ENCODE measurements at places on chromosomes 16 and 17.

GRCh38 chr17:57924677-57925076 is 30.5 kb downstream of the CUEDC1 start:
- peak; percentile 78 for DNase-seq

DNA sequence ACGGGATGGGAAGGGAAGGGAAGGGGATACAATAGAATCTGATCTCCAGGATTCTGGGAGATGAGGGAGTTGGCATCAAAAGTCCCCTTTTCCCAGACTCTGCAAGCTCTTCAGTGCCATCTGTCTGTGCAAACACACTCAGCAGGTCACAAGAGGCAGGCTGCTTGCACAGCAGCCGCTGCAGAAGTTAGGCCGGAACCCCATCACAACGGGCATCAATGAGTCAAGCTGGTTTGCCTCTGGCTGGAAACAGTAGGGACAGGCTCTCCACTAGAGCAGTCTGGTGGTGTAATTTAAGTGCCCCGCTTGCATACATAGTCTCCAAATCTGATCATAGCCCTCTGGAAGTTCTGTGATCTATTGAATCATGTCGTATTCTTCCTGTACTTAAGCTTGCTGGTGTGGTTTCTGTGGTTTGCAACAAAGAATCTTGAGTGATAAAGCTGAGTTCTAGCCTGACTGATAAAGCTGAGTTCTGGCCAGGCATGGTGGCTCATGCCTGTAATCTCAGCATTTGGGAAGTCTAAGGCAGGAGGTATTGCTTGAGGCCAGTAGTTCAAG is 33.7 kb upstream of the KDM8 start:
- peak; percentile 40 for DNase-seq

GRCh38 chr16:83743241-83743640 is 64.5 kb upstream of the HSBP1 start:
- DNase-seq, result no peak

- DNase-seq, result no peak
Measured at GRCh38 chr16:27317738-27318391, 4.1 kb downstream of the IL4R start.

- no peak for DNase-seq
Measured at GRCh38 chr16:87674419-87674818, 72.1 kb downstream of the JPH3 start.

- no peak for DNase-seq
Measured at GRCh38 chr17:281365-281999, 71.1 kb downstream of the RPH3AL start.

- no peak for DNase-seq
Measured at GRCh38 chr16:56944954-56945839, 13.3 kb downstream of the HERPUD1 start.

GRCh38 chr17:76713765-76714164 is 3.0 kb upstream of the MXRA7 start:
- DNase-seq, result no peak

DNA sequence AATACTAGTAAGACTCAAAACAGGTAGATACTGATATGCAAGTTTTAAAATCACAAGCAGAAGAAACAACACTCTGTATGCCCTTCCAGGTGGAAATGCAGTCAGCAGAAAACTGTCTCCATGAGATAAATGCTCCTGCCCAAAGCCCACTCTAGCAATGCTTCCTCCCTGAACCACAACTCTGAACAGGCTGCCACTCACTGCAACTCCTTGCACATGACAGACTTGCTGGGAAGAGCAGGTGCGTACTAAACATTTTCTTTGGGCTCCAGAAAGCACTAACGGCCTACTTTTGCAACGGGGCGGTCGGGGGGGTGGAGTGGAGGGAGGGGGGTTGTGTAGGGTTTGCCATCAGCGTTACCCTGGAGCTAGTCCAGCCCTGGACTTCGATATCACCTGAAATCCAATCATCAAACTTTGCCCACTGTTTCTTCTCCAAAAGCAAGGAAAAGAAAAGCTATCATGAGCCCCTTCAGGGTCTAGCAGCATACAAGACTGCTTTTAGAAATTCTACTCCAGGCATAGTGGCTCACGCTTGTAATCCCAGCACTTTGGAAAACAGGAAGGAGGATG is 46.1 kb downstream of the ANKRD11 start:
- DNase-seq, result no peak

DNA sequence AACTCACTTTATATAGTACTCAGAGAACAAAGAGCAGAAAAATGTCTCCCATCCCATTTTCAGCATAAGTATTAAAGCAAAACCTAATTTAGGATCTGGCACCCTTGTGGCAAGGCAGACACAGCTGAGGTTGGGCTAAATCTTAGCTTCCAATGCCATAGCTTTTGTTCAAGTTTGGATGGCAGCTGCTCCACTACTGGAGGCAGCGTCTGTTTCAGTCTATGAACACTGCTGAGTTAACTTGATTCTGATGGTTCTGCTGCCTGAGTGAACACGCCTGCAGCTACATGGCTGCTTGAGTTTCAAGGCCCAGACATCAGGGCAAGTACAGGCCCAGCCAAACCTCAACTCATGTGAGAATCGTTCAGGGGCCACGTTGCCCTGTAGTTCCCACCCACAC is 178.2 kb upstream of the RPH3AL start:
- no peak for DNase-seq

- no peak for DNase-seq
Measured at GRCh38 chr17:29585080-29585751, 4.2 kb downstream of the GIT1 start.

DNA sequence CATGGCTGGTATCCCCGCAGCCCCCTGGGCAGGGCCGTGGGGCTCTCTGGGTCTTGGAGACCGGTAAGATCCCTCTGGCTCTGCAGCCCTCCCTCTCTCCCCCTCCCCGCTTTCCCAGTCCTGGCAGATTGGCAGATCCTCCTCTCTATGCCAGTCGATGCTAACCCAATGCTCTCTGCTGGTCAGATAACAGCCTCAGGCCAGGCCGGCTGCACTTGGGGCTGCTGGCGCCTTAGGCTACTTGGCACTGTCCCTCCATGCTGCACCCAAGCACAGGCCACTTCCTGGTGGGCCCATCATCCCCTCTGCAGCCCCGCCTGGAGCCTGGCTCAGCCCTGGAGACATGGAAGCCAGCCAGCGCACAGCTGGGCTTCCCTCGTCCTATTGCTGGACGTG is 81.7 kb downstream of the RTN4RL1 start:
- DNase-seq, result no peak

- no peak for DNase-seq
Measured at GRCh38 chr17:77109159-77109759, 31.5 kb upstream of the SEC14L1 start.

GRCh38 chr17:48510761-48511604 is 19.8 kb downstream of the HOXB1 start:
- no peak for DNase-seq

DNA sequence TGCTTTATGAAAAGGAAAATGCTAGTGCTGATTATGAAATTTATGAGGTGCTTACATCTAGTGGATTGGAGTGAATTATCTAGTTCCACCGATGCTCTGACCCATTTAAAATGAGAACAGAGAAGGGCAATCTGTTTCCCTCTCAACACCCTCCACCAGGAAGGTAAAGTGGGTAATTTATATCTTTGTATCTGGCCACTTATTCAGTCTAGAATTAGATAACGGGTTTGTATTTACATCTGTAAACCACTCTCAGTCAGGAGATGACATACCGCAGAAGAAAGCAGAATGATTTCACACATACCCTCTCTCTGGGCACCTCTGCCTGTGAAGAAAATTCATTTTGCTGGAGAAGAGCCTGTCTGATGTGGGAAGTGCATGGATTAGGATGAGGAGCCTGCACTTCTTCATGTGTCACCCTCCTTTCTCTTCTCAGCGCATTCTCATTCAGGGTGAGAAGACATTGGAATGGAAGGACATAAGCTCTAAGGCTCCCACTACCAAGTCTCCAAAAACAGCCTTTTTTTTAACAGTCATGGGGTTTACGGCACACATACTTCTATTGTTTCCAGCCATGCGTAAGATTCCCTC is 646.7 kb upstream of the SALL1 start:
- DNase-seq, result no peak

DNA sequence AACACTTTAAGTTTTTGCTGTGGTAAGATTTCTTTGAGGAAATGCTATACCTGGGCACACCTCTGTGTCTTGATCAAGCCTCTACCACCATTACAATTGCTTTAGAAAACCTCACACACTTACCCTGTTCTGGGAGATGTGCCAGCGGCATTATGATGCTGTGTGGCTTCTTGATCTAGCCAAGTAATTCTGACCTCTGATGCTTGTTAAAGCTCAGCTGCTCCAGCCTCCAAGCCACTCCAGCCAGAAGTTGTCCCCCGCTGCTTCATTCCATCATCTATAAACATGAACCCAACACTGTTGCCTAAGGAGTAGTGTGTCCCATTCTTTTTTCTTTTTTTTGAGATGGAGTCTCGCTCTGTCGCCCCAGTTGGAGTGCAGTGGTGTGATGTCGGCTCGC is 60.1 kb downstream of the CYLD start:
- DNase-seq, result no peak

DNA sequence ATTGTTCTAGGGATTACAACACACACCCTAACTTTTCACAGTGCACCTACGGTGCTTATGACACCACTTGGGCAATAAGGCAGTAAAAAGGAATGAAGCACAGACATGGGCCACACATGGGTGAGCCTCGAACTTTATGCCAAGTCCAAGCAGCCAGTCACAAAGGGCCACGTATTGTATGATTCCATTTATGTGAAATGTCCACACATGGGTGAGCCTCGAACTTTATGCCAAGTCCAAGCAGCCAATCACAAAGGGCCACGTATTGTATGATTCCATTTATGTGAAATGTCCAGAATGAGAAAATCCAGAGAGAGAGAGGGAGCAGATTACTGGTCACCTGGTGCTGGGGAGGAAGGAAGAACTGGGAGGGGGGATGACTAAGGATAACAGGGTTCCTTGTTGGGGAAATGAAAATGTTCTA is 22.2 kb downstream of the RMI2 start:
- no peak for DNase-seq

DNA sequence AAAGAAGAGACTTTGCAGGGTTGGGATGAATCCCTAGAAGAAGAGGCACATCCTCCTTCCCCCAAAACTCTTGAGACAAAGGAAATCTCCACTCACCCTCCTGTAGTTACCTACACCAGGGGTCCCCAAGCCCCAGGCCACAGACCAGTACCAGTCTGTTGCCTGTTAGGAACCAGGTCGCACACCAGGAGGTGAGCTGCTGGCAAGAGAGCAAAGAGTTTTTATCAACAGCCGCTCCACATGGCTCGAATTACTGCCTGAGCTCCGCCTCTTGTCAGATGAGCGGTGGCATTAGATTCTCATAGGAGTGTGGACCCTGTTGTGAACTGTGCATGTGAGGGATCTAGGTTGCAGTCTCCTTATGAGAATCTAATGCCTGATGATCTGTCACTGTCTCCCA is 98.9 kb downstream of the CCT6B start:
- DNase-seq, result no peak

DNA sequence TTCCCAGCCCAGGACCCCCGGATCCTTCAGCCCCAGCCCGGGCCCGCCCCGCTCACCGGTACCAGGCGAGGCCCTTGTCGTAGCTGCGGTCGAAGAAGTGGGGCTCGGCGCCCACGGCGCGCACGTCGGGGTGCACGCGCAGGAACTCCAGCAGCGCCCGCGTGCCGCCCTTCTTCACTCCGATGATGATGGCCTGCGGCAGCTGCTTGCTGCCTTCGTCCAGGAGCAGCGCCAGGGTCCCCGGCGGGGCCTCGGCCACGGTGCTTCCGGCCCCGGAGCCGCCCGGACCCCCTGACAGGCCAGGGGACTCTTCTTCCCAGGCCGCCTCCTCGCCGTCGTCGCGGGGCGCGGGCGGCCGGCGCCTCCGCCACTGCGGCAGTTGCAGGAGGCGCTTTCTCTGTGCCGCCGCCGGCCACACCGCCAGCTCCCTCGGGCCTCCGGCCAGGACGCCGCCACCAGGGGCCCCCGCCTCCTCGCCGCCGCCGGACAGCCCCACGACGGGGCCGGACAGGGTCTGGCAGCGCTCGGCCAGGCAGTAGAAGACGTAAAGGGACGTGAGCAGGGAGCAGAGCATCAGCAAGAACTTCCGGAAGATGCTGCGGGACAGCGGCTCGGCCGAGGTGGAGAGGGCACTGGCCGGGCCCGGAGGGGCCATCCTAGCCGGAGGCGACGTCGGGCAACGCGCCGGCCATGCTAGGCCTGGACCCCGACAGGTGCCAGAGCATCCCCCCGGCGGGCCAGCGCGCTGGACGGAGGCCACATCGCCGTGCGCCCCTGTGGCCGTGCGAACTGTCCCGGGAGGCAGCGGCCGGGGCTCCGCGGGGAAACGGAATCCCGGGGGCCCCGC is 1.0 kb downstream of the HS3ST3A1 start:
- DNase-seq, result no peak

GRCh38 chr17:34113089-34113488 is 142.0 kb upstream of the CCL2 start:
- no peak for DNase-seq

DNA sequence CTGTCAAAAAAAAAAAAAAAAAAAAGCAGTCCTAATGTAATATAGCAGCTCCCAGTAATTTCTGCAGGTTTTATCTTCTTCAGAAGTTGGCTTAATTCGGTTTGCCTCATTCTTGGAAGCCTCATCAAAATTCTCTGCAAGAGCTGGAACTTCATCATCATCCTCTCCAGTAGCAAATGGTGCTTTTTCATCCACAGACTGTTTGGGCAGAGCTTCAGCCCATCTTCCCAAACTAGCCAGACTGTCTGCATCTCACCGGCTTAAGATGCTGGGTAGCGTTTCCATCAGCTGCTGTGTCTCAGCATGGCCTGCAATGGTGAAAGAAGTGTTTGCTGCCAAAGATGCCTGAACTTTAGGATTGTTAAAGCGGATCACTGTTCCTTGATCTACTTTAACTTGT is 112.6 kb downstream of the AIPL1 start:
- DNase-seq, result no peak

- DNase-seq, result no peak
Measured at GRCh38 chr16:16159662-16160061, 63.6 kb downstream of the ABCC6 start.

GRCh38 chr16:2787961-2788360 is 601 bp upstream of the PRSS33 start:
- no peak for DNase-seq

DNA sequence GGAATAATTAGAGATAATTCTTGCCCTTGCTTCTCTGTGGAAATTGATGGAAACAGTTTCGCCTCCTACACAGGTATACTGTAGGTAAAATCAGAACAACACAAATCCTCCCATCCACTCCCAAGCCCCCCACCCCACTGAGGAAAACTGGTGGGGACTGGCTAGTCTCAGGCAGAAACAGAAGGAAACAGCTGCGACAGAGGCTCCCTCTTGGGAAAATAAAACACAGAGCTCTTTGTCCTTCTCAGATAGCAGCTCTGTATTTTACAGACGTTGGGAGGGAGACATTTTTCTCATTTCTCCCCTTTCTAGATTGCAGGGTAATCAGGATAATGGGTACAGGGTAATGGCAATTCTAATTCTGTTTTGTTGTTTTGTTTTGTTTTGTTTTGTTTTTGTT is 1.1 kb downstream of the SLFN13 start:
- no peak for DNase-seq
